Cardiac muscle cell (in vitro differentiated cells and primary cell): ENCODE measurements at places on chromosomes 7 and 10. TPM values are rescaled to one million over a fixed set of nuclear protein-coding genes. Genes with fewer than 3 reads are reported as not detected.

DNA sequence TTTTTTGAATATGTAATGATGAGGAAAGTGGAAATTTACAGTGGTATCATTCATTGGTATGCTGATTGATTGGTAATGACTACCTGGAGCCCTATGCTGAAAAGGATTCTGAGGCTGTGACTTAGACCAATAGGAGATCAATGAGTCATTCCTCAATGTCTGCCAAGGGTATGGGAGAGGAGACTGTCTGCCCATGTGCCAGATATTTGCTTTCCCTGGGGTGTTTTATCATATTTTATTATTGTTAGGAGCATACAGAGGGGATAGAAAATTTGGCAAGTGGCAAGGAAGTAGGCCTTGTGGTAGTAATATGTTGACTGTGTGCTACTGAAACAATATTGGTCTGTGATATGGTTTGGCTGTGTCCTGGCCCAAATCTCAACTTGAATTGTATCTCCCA, 54.8 kb downstream of the ASAH2B start:
- H3K36me3 ChIP-seq: no peaks in the 10 kb centered on the region
- H3K4me1 ChIP-seq: no peaks in the 10 kb centered on the region
- H3K27me3 ChIP-seq: no peaks in the 10 kb centered on the region
- no peak for DNase-seq
- H3K4me3 ChIP-seq: no peak overlapping the region

GRCh38 chr10:51733057-51733456, 33.7 kb upstream of the CSTF2T start:
- no peaks in the 10 kb centered on the region for H3K36me3 ChIP-seq
- H3K4me1 ChIP-seq: no peaks in the 10 kb centered on the region
- H3K27me3 ChIP-seq: no peaks in the 10 kb centered on the region
- H3K27ac ChIP-seq: no peak overlapping the region
- H3K4me3 ChIP-seq: no peak overlapping the region
- DNase-seq: no peak

- H3K27ac ChIP-seq: no peak overlapping the region
- no peaks in the 10 kb centered on the region for H3K27me3 ChIP-seq
- no peak overlapping the region for H3K4me3 ChIP-seq
- H3K36me3 ChIP-seq: no peaks in the 10 kb centered on the region
These were observed 200.9 kb downstream of the FAM107B start for GRCh38 chr10:14573666-14574261.

The PRPS1L1 gene
- total RNA-seq: not detected in 2 replicates

DNA sequence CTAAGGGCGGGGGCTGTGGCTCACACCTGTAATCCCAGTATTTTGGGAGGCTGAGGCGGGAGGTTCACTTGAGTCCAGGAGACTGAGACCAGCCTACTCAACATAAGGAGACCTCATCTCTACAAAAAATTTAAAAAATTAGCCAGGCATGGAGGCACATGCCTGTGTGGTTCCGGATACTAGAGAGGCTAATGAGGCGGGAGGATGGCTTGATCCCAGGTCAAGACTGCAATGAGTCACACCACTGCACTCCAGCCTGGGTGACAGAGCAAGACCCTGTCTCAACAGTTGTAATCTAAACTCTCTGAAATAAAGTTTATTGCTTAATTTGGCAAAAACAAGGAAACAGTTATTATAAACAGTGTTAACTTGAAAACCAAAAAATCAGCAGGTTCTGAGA, 123.3 kb downstream of the USP6NL start:
- no peak overlapping the region for H3K27ac ChIP-seq
- no peak overlapping the region for H3K4me3 ChIP-seq
- H3K4me1 ChIP-seq: peaks cover 9% of the 10 kb centered on the region
- H3K36me3 ChIP-seq: peaks cover 19% of the 10 kb centered on the region
- DNase-seq: peak; percentile 6

DNA sequence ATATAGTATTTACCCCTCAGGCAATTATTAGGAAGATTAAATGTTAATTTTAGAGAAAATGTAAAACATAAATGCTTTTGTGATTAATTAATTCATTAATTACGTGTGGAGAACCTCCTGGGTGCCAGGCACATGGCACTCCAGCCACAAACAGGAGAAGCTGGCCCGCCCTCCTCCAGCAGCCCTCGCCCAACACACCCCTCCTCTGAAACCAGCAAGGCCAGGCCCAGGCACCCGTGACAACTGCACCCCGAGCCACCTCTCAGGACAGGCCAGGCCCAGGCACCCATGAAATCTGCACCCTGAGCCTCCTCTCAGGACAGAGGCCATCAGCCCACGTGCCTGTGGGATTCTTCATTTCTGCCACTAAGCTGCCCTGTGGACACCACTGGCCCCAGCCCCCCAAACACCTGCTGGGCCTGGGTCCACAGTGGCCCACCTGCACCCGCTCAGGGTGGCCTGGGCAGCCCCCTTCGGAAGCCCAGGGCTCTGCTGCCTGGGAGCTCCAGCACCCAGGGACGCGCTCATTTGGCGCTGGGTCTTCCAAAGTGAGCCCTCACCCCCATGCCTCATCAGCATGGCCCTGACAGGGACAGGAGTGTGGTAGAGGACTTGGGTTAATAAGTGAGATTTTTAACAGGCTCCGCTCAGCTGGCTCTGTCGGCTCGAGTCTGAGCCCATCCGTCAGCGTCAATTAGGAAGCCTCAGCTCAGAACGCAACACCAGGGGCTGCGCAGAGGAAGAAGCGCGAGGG, 482.1 kb downstream of the DNAJB6 start:
- H3K4me3 ChIP-seq: no peak overlapping the region
- H3K27ac ChIP-seq: no peak overlapping the region
- H3K27me3 ChIP-seq: no peaks in the 10 kb centered on the region
- DNase-seq: no peak
- H3K4me1 ChIP-seq: no peaks in the 10 kb centered on the region

DNA sequence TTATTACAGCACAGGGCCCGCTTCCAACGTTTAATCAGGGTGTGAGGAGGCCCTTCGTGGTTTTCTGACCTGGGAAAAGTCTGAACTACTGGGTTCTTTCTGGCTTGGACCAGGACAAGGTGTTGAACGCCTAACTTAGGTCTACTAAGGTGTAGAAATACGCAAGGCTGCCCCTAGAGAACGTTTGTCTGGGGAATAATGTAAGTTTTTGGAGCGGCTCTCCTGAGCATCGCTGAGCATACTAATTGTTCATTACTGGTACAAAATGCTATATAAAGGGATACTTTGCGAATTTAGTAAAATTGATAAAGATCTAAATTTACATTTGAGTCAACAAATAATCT, 32.4 kb upstream of the TOMM7 start:
- H3K27me3 ChIP-seq: no peaks in the 10 kb centered on the region
- H3K36me3 ChIP-seq: no peaks in the 10 kb centered on the region
- no peak overlapping the region for H3K27ac ChIP-seq
- no peak for DNase-seq
- H3K4me1 ChIP-seq: no peaks in the 10 kb centered on the region

DNA sequence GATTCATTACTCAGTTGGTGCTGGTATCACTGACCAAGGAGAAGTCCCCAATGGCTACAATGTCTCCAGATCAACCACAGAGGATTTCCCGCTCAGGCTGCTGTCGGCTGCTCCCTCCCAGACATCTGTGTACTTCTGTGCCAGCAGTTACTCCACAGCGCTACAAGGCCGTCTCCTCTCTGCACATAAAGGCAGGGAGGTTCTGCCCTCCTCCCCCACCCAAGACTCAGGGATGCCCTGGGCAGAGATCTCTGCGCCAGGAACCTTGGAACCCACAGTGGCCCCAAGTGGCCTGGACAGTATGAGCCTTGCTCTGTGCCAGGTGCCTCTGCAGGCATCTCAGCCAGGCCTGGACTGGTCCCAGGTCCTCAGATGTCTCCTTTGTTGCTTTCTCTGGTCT, 193.4 kb upstream of the PRSS58 start:
- H3K4me3 ChIP-seq: no peak overlapping the region
- H3K27me3 ChIP-seq: no peaks in the 10 kb centered on the region
- no peaks in the 10 kb centered on the region for H3K4me1 ChIP-seq
- DNase-seq: no peak
- no peak overlapping the region for H3K27ac ChIP-seq

The FGFR2 gene
- total RNA-seq: 47.1 and 50.6 TPM in 2 replicates

DNA sequence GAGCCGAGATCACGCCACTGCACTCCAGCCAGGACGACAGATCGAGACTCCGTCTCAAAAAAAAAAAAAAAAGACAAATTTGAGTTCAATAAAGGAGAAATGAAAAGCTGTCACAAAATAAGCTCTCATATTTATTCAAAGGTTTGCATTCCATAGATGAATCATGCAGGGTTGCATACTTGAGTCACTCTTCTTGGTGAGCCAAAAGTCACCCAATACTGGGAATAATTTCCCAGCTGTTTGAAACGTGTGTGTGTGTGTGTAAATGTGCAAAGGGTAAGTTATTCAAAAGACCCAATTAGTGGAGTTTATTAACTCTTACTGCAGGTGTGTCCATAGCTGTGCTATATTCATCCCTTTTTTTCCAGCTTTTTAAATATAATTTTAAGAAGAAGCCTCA, 297.7 kb downstream of the CCDC3 start:
- H3K27me3 ChIP-seq: no peaks in the 10 kb centered on the region
- H3K36me3 ChIP-seq: no peaks in the 10 kb centered on the region
- H3K4me3 ChIP-seq: no peak overlapping the region
- DNase-seq: peak; percentile 71
- H3K27ac ChIP-seq: no peak overlapping the region
- peaks cover 4% of the 10 kb centered on the region for H3K4me1 ChIP-seq

The DBF4 gene
- total RNA-seq: 16.2 and 29.4 TPM in 2 replicates

GRCh38 chr10:16965344-16965616, 148.1 kb upstream of the RSU1 start:
- no peak overlapping the region for H3K4me3 ChIP-seq
- DNase-seq: no peak
- no peaks in the 10 kb centered on the region for H3K4me1 ChIP-seq
- no peaks in the 10 kb centered on the region for H3K36me3 ChIP-seq
- no peak overlapping the region for H3K27ac ChIP-seq
